ENCODE measurements at places on chromosomes 16 and 17.
A peak's percentile ranks its signal among the peaks of the same experiment; 100 is the strongest.

- no peak for DNase-seq
These were observed 30.4 kb upstream of the SBK1 start for GRCh38 chr16:28261942-28262341.

GRCh38 chr16:80085606-80086005, 455.2 kb upstream of the DYNLRB2 start:
- no peak for DNase-seq

GRCh38 chr17:44356241-44356640, 7.4 kb downstream of the FAM171A2 start:
- DNase-seq, result no peak

DNA sequence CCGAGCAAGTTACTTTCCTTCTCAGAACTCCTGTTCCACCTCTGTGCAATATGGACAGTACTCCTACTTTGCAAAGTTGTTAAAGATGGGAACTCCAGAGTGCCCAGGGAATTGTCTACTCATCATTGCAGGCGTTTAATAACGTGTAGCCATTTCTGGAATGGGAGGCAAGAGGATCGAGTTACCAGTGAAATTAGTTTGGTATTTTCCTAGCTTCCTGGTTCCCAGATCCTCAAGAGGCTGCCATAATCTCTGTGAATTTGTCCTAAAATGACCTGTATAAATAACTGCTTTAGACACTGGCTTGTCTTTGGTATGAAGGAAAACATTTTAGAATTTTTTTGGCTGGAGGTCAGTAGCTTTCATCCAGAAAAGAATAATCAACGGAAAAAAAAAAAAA, 27.7 kb downstream of the WWOX start:
- DNase-seq, result no peak

- no peak for DNase-seq
These were observed 237.3 kb downstream of the CCDC182 start for GRCh38 chr17:57507828-57508227.

DNA sequence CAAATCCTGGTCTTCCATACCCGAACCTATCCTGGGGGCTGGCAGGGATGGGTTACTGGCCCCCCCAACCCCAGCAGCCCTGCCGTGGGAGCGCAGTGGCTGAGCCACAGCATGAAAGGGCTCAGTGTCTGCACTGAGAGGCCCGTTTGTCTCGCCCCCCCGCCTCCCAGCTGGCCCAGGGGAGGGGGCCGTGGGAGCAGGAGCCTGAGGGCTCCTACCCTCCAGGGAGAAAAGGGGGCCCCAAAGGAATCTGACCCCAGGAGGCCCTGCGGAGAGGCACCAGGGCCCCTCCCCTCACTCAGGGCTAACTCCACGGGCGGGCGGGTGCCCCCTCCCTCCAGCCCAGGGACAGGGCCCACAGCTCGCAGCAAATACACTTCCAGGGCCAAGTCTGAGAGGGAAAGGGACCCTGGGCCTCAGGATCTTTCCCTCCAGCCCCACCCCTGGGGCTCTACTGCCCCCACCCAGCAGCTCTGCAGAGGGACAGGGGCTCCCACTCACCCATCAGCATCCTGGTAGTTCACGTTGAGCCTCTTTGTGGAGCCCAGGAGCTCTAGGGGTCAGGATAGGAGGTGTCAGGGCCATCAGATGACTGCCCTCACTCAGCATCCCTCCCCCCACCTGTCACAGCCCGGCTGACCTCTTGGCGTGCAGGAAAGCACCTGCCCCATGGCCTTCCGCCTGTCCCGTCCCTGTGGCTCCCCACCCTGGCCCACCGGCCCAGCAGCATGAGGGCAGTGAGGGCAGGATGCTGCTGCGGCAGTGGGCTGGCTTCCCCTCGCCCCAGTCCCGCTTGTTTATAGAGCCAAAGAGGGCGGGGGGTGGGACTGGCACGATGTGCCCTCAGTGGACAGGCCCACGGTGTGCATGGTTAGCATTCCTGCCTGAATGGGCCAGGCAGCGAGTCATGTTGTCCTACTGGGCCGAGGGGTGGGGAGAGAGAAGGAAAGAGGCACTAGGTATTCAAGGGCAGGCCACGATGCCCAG, 7.3 kb downstream of the CASKIN2 start:
- peak; percentile 93 for DNase-seq

GRCh38 chr16:25747160-25747758, 55.5 kb downstream of the HS3ST4 start:
- no peak for DNase-seq

GRCh38 chr16:50678531-50678930, 2.6 kb downstream of the SNX20 start:
- DNase-seq, result no peak

GRCh38 chr16:4780235-4780634, 7.9 kb downstream of the SEPTIN12 start:
- DNase-seq, result no peak

- no peak for DNase-seq
These were observed 681.4 kb upstream of the KIF2B start for GRCh38 chr17:53141280-53141679.

GRCh38 chr17:8016632-8017424, 14.4 kb downstream of the GUCY2D start:
- DNase-seq, result peak; percentile 65

- peak; percentile 88 for DNase-seq
These were observed 11.8 kb upstream of the CIBAR2 start for GRCh38 chr16:85123891-85124635.

GRCh38 chr16:29310852-29311314, 95.6 kb downstream of the NPIPB11 start:
- no peak for DNase-seq

- DNase-seq, result peak; percentile 94
These were observed at the start of the genes ATP5PD and KCTD2 for GRCh38 chr17:75046407-75047289. Gene ATP5PD (minus strand): TSS chr17:75046969. CDS start chr17:75042650, 4,319 bp downstream. Gene KCTD2 (plus strand): TSS chr17:75047225. CDS start chr17:75047251, 26 bp downstream.

- DNase-seq, result no peak
These were observed 61.2 kb downstream of the MARCHF10 start for GRCh38 chr17:62746941-62747340.

DNA sequence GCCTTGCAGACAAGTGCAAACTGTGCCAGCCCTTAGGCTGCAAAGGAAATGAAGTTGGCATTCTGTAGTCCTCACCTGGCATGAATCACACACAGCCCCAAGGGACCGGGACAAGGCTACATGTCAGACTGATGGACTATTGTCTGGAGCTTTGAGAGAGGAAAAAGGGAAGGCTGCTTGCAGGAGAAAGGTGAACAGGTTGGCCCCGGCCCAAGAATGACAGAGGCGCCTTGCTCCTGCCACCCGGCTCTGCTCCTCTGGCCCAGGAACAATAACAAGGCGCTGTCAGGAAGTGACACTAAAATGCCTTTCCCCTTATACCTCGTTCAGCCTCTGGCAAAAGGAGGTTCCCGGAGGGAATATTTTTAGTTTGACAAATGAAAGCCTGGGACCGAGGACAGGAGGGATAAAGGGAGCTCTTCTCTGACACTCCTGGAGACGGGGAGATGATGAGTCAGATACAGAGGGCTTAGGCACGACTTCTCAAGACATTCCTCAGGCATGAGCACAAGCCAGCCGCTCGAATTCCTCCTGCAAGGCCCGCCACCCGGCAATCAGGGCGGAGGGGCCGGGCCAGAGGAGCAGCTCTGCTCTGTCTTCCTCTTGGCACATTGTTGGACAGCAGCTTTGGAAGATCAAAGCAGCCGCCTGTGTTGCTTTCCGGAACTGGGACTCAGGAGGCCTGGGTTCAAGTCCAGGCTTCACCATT, 105.8 kb downstream of the NOG start:
- no peak for DNase-seq

GRCh38 chr17:79097226-79098055, 22.8 kb downstream of the ENGASE start:
- DNase-seq, result no peak

- no peak for DNase-seq
These were observed 26.7 kb downstream of the HIC1 start for GRCh38 chr17:2081564-2081963.

DNA sequence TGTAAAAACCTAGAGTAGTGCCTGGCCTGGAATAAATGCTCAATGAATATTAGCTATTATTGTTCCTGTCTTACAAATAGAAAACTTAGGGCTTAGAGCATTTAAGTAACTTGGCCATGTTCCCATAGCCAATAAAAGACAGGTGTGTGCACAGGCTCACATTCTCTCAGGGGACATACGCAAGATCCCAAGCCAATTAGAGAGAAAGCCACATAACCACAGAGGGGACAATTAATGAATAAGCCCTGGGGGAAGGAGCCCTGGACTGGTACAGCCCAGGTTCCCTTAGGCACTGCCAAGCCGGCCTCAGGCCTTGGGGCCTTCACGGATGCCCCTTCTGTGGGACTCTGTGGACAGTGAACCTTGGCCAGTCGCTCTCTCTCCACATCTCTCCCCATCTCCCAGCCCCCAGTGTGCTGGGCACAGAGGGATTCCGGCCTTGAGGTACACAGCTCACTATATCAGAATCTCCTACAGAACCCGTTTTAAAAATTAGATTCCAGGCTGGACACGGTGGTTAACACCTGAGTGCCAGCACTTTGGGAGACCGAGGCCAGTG, 27.3 kb upstream of the ABCC12 start:
- DNase-seq, result no peak

DNA sequence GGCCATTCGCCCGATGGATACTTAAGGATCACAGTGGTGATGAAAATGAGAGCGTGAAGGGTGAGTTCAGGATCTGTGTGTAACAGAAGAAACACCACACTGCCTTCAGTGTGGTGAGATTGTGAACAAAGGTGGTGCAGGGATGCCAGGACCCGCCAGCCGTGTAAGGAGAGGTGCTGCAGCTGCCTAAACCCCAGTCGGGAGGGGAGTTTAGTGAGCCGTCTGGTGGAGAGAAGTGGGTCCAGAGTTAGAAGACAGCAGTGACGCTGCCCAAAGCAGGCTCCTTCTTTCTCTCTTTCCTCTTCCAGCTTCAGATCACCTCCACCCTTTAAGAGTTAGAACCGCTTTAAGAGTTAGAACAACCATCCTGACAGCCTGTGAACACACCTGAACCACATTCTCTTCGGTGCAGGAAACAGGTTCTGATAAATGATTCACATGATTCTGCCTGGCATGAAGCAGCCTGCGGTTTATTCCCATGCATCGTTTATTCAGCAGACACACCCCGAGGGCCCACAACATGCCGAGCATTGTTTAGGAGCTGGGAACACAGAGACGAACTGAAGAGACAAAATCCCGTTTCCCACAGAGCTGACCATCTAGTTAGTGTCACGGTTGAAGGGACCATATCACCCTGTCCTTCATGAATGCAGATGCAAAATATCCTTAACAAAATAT, 84.0 kb upstream of the DNAH17 start:
- no peak for DNase-seq

DNA sequence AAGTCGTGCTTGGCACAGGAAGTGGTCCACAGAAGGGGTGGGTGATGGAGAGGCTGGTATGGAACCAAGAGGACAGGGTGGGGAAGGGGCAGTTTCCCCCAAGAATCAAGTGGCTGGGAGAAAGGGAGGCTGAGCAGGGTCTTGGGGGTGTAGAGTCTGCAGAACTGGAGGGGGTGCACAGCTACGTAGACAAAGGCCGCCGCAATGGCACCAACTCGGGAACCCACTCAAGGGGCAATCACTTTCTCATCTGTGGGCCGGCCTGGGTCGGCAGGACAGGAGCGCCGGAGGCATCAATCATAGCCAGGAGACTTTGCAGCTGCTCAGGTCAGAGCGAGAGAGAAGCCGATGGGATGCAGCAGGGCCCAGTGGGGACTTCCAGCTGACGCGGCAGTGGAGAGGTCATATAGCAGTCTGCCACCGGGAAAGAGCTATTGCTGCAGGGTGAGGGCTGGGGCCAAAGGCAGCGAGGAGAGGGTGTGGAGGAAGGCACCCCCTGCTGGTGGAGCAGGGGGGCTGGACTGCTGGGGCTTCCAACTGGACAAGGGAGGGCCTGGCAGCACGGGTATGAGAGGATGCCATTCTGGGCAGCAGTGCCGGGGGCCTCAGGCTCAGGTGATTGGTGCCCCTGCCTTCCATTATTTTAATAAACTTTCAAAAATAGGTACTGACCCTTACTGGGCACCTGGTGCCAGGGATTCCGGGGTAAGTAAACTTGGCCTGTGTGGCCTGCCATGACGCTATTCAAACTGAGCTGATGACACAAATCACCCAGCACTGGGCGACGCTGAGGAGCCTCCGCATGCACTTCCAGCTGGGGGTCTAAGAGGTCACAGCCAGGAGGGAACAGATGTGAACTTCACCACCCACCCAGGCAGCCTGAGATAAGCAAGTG, 52.5 kb upstream of the MTSS2 start:
- no peak for DNase-seq

DNA sequence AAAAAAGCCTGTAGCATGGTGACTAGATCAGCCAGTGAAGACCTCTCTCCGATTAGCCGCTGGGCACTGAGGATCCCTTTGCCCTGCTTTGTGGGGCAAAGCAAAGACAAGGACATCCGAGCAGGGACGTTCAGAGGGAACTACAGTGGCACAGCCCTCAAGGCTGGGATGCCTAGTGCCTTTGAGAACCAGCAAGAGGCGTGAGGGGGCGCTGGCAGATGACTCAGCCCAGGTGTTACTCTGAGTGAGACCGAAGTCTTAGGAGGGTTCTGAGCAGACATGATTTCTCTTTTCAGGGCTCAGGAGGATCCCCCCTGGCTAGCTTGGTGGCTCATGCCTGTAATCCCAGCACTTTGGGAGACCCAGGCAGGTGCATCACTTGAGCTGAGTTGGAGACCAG, 178.6 kb downstream of the CPPED1 start:
- no peak for DNase-seq

DNA sequence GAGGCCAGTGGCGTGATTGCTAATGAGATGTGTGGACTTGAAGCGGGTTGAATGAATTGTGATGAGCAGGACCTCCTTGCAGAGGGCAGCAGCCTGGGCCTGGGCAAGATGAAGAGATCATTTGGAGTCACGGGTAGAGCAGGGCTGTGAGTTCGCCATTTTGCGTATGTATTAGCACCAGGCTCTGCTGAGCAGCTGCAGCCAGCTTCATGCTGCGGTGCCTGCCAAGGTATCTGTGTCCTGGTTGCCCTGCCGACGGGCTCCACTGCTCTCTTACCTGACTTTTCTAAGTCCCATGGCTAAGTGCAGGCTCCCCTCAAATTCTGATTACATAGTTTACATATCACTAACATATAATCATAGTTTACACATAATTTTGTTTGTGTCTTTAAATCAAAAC, 295.7 kb downstream of the SNX29 start:
- DNase-seq, result peak; percentile 44

DNA sequence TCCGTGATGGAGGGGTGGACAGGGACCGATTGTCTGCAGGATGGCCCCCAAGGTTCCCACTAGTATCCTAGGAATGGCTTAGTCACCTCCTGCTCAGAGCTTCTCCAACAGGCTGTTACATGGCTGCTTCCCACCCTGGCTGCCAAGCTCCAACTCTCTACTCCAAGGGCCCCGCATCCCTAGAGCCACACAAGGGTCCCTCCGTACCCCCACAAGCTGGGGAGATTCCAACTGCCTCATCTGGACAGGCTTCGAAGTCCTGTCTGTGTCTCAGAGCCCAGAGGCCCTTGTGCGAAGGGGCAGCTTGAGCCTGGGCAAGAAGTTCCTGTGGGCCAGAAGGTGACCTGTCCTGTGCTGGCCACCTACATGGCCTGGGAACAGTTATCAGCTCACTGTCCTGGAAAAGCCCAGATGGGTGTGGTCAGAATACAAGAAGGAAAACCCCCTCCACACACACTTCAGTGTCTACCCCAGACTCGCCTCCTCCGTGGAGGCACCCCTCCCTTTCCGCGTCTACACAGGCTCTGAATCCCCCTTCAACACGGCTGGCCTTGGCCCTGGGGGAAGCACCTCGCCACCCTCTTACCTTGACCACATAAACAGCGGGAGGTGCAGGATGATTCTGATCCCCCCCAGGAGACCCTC, 586 bp downstream of the MEAK7 start:
- no peak for DNase-seq

Data from posterior cingulate gyrus (tissue), 11 donors.